ENCODE measurements at places on chromosomes 7 and 10. TPM values are rescaled to one million over a fixed set of nuclear protein-coding genes. Genes with fewer than 3 reads are reported as not detected.

DNA sequence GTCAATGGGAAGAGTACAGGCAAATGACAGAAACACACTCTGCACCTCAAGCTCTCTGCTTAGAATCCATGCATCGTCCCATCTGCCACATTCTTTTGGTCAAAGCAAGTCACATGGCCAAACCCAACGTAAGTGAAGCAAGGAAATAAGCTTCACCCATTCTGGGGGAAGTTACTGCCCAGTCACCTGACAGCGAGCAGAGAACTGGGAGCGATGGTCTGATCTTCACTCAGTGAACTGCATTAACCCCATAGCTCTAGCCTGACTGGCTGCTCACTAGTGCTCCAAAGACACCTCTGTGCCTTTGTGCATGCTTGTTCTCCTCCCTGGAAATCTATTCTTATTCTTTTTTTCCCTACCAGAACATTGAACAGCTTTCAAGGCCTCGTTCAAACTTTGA, 89.9 kb downstream of the APBB1IP start:
- no peak overlapping the region for H3K4me3 ChIP-seq
- DNase-seq = no peak
- H3K27me3 ChIP-seq = no peaks in the 10 kb centered on the region
- H3K27ac ChIP-seq = no peak overlapping the region
- no peaks in the 10 kb centered on the region for H3K36me3 ChIP-seq

GRCh38 chr7:112757337-112757736, 32.9 kb downstream of the TMEM168 start:
- no peaks in the 10 kb centered on the region for H3K4me1 ChIP-seq
- H3K27me3 ChIP-seq = no peaks in the 10 kb centered on the region
- no peak overlapping the region for H3K27ac ChIP-seq
- H3K36me3 ChIP-seq = no peaks in the 10 kb centered on the region

The ZP3 gene
- 0.32 TPM for total RNA-seq

DNA sequence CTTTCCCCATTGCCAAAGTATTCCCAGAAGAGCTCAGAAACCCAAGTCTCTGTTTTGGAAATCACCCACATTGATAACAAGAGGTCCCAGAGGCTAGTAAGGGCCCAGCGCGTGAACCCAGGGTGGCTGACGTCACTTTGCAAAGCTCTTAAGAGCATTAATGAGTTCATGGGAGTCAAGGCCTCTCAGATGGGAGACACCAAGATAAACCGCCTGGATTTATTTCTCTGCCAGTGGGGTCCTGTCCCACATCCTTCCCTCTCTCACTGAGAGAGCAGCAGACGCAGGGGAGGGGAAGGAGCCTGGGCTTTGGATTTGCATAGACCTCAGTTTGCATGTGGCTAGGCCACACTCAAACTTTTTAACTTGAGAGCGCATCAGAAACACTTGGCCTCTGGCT, 184.8 kb upstream of the PDE1C start:
- no peaks in the 10 kb centered on the region for H3K27me3 ChIP-seq
- no peak overlapping the region for H3K4me3 ChIP-seq
- H3K4me1 ChIP-seq = no peaks in the 10 kb centered on the region
- no peaks in the 10 kb centered on the region for H3K36me3 ChIP-seq
- H3K27ac ChIP-seq = no peak overlapping the region

DNA sequence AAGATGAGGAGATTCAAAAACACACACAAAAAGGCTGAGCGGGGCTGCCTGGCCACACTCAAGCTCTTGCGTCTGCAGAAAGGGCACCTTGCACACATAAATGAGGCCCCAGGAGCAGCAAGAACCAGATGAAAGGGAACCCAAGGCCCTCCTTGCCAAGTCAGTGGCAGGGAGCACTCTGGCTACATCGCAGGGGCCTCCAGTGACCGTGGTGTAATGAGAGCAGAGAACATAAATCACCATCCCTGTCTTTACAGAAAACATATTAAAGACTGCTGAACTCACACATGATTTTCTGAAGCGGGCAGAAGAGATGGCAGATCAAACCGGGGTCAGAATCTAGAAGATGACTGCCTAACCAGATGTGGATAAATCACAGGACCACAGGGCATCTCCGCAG, 80.5 kb downstream of the SLIT1 start:
- peaks cover 35% of the 10 kb centered on the region for H3K4me1 ChIP-seq
- H3K27me3 ChIP-seq = no peaks in the 10 kb centered on the region
- no peak for DNase-seq
- H3K4me3 ChIP-seq = no peak overlapping the region

- peak overlapping the region; percentile 71 for H3K27ac ChIP-seq
- H3K4me3 ChIP-seq = no peak overlapping the region
- H3K27me3 ChIP-seq = no peaks in the 10 kb centered on the region
- DNase-seq = no peak
These were observed 26.3 kb downstream of the DNMBP start for GRCh38 chr10:99983280-99983988.

The TAC1 gene
- not detected for total RNA-seq

- peaks cover 15% of the 10 kb centered on the region for H3K4me1 ChIP-seq
- no peak for DNase-seq
- H3K36me3 ChIP-seq = no peaks in the 10 kb centered on the region
These were observed 173.8 kb downstream of the DIP2C start for GRCh38 chr10:515674-516073.

- H3K4me3 ChIP-seq = no peak overlapping the region
- DNase-seq = no peak
- H3K36me3 ChIP-seq = no peaks in the 10 kb centered on the region
- no peaks in the 10 kb centered on the region for H3K4me1 ChIP-seq
These were observed 70.6 kb downstream of the PTPRE start for GRCh38 chr10:127977357-127978009.

DNA sequence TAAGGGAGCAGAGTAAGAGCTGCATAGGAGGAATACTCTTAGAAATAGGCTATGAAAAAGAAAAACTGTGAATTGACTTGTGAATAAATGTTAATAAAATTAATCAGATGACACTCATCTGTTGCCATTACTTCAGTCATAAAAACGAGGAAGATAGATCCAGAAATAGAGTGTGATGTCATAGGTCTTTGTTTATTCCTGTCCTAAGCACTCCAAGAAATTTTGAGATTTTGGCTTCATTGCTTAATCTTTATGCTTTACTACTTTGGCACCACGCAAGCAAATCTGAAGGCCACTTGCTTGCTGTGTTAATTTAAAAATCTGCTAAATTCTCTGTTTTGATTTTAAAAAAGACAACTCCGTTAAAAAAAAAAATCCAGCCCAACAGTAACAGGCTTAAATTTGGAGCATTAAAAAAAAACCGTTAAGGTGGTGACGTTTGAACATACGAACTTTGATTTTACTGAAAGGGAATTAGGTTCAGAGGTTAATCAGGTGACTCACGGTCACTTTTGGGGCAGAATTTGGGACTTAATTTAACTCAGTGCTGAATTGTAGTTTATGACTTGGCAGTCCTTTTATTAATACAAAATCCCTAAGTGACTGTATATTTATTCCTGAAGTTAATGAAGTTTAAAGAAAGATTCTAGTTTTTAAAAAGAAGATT, 3.4 kb downstream of the IFRD1 start:
- peaks cover 7% of the 10 kb centered on the region for H3K4me1 ChIP-seq
- H3K27me3 ChIP-seq = no peaks in the 10 kb centered on the region
- no peak overlapping the region for H3K4me3 ChIP-seq
- peak; percentile 65 for DNase-seq
- H3K36me3 ChIP-seq = peaks cover 33% of the 10 kb centered on the region

Measured in cardiac muscle cell (in vitro differentiated cells and primary cell).